CD4-positive, alpha-beta T cell (primary cell): ENCODE measurements at places on chromosomes 3 and 15. TPM values are rescaled to one million over a fixed set of nuclear protein-coding genes. Genes with fewer than 3 reads are reported as not detected.

The BFSP2 gene
- total RNA-seq, result not detected

The BCHE gene
- not detected for total RNA-seq

The AP4E1 gene
- 6.3 TPM for total RNA-seq

The GCNT3 gene
- not detected for total RNA-seq

The GNB5 gene
- 79.6 TPM for total RNA-seq

The GABRB3 gene
- total RNA-seq, result not detected

The FES gene
- total RNA-seq, result 3.0 TPM

The CACNA2D2 gene
- 2.5 TPM for total RNA-seq

The SLC12A1 gene
- not detected for total RNA-seq

The TTLL13 gene
- total RNA-seq, result 0.63 TPM
